ENCODE measurements at places on chromosomes 4 and X.

DNA sequence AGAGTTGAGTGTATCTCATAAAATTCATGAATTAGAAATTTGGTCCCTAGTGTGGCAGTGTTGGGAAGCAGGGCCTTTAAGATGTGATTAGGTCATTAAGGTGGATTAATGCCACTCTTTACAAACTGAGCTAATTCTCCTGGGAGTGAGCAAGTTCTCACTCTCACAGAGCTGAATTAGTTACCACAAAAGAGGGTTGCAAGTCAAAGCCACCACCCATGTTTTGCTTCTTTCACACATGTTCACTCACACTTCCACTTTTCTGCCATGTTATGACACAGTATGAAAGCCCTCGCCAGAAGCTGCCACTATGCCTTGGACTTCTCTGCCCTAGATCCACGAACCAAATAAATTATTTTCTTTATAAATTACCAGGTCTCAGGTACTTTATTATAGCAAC is 332.1 kb downstream of the ARAP2 start:
- no peak for DNase-seq

- no peak for DNase-seq
Measured at GRCh38 chr4:153771046-153771445, 11.2 kb upstream of the RNF175 start.

DNA sequence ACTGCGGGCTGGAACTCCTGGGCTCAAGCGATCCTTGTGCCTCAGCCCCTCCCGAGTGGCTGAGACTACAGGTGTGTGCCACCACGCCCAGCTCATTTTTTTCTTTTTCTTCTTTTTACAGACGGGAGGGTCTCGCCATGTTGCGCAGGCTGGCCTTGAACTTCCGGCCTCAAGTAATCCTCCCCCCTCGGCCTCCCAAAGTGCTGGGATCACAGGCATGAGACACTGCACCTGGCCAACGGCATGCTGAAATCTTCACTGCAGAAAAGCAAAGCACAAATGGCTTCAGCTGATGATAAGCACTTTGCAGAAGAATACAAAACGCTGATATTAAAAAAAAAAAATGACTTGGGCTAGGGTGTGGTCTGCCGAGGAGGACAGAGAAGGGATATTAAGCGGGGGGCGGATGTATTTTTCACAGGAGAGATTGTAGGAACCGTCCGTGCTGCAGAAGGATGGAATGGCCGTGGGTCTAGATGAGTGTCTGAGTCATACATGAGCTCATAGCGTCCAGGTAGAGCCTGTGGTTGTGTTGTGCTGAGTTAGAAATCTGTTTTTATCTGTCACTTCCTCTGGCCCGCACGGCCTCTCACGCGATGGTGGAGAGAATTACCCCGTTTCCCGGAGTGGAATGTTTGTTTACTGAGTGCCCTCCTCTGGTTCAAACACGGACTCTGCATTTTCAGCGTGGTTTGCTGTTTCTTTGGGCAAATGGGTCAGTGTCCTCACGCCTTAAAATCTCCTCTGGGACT is 8.5 kb upstream of the AKAP17A start:
- no peak for DNase-seq

DNA sequence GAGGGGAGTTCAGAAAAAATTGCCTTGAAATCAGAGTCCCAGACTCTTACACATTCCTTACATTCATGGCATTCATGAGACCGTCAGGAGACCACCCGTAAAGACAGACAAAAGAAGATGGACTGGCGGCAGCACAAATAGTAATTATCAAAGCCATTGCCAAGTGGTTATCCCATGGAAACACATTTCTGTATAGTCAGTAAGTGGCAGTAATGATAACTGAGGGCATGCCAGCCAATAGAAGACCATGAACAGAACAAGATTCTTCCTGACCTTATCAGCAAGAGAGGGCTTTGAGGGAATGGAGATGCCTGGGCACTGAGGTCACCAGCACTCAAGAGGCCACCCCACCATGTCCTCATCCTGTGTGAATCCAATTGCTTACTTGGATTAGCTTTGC is 121.7 kb upstream of the HCCS start:
- DNase-seq = peak; percentile 78

GRCh38 chr4:15489551-15489950 is 19.9 kb downstream of the CC2D2A start:
- no peak for DNase-seq

DNA sequence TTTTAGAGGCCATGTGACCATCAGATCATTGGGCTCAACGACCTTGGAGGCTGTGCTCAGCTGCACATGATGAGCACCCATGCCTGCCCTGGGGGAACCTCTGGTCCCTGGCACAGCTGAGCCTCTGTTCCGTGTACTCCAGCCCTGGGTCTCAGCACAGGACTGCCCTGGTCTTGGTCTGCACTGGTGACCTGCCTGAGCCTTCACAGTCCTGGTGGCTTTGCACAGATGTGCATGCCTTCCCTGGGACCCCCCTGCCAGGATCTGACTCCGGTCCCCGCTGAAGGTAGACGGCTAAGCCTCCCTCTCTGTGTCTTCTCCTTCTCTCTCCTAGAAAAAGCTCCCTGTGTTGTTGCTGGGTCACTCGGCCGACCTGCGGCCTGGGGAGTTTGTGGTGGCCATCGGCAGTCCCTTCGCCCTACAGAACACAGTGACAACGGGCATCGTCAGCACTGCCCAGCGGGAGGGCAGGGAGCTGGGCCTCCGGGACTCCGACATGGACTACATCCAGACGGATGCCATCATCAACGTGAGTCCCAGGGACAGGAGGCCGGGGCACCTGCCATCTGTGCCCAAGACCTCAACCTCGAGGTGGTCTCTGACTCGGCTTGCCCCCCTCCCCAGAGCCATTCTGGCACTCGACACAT is 21.6 kb downstream of the HTRA3 start:
- DNase-seq = no peak

DNA sequence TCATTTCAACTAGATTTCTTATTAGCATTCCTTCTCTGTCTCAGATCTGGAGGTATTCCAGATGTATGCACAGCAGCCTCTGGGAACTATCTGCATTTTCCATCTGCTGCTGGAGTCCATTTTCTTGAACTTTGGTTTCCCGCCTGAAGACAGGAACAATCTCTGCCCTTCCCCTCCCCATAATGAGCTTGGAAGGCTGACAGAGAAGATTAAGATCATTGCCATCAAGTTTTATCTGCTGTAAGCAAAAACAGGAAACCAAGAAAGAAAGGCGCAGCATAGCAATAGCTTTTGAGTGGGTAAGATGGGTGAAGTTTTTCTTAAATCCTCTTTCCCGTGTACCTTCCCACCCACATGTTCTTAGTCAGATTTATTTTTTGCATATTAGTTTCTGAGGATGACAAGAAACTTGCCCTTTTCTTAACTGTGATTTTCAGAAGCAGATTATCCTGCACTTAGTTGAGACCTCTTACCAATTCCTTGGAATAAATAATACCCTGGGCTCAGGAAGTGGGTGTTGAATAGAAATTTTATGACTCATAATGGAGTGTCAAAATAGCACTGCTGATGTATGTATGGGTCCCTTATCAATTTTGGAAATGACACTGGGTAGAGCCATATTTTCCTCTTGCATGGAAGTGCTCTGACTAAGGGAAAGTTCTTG is 78.3 kb downstream of the CT47B1 start:
- no peak for DNase-seq

DNA sequence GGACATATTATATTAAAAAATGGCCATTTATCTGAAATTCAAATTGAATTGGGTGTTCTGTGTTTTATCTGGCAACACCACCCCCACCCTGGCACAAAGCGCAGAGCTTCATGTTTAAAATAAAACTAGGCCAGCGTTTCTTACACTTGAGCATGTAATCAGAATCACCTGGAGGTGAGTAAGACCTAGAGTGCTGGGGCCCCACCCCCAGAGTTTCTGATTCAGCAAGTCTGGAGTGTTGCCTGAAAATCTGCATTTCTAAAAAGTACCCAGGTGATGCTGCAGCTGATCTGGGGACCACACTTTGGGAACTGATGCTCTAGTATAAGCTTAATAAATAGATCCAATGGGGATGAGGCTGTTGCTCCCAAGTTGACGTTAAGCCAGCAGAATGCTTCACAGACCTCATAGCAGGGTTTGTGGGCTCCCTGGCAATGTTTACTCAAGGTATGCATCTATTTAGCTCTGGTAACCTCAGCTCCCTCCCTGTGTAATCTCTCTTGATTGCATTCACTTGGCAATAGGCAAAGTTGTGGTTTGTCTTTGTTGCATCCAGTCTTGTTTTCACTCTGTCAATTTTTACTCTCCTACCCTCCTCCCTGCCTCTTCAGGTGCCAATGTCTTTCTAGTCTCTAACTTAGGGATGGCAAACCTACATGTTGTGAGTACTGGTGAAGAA is 99.8 kb upstream of the TEX13D start:
- DNase-seq = no peak

DNA sequence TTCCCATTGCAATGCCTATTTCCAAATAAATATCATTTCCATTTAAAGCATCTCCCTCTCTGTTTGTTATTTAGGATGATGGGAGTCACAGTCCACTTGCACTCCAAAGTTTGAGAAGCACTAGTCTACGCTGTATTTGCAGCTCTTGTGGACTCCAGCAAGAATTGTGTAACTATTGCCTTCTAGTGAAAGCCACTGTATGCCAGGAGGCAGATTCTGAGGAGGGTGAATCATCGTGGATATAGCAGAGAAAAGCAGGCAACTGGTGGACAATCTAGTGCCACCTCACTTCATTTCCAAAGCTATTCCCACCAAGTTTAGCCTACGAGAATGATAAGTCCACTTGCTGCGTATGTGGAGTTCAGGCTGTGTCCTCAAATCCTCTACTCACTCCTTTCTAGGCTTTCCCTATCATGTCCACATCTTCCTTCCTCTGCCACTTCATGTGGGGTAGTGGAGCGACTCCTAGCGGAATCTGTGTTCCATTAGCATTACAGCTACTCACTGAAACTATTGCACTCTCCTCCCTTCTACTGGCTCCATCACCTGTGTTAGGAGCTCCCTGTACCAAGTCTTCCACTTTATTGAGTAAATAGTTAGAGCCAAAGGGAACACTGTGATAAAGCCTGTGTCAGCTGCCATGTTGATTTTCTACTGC is 501.8 kb upstream of the GALNT7 start:
- DNase-seq = no peak

- DNase-seq = peak; percentile 84
Measured at GRCh38 chr4:81255524-81255923, 40.5 kb upstream of the PRKG2 start.

GRCh38 chr4:150379454-150379853 is 202.5 kb upstream of the MAB21L2 start:
- peak; percentile 35 for DNase-seq

- DNase-seq = peak; percentile 89
Measured at GRCh38 chrX:69362856-69363255, 141.3 kb upstream of the NALF2 start.

DNA sequence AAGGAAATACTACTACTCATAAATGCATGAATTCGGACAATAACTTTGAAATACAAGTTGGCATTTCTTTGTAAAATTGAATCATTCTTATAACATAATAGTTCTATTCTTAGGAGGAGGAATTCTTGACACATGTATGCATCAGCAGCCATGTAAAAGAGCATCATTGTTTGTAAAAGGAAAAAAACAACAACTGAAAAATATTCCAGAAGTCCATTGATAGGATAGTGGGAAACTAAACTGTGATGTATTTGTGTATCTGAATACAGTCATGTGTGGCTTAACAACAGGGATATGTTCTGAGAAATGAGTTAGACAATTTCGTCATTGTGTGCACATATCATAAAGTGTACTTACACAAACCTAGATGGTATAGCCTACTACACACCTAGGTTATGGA is 102.0 kb upstream of the SH3RF1 start:
- DNase-seq = no peak

- DNase-seq = peak; percentile 65
Measured at GRCh38 chr4:129095811-129096454, at the start of gene C4orf33. Gene C4orf33, plus strand, starts transcription at chr4:129096152. Its CDS starts 6,459 bp downstream, at chr4:129102611.

DNA sequence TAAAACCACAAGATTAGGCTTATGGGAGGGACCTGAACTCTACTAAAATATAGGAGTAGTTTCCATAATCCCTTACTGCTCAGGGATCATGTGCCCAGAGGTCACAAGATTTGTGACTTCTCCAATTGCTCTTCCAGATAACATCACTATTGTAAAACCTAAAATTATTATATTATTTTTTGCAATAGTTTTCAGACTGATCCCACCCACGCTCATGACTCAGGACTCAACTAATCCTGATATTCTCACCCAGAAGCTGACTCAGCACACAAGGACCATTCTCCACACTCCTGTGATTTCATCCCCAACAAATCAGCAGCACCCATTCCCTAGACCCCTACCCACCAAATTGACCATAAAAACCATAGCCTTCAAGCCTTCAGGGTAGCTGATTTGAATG is 24.0 kb upstream of the RPL34 start:
- DNase-seq = no peak

DNA sequence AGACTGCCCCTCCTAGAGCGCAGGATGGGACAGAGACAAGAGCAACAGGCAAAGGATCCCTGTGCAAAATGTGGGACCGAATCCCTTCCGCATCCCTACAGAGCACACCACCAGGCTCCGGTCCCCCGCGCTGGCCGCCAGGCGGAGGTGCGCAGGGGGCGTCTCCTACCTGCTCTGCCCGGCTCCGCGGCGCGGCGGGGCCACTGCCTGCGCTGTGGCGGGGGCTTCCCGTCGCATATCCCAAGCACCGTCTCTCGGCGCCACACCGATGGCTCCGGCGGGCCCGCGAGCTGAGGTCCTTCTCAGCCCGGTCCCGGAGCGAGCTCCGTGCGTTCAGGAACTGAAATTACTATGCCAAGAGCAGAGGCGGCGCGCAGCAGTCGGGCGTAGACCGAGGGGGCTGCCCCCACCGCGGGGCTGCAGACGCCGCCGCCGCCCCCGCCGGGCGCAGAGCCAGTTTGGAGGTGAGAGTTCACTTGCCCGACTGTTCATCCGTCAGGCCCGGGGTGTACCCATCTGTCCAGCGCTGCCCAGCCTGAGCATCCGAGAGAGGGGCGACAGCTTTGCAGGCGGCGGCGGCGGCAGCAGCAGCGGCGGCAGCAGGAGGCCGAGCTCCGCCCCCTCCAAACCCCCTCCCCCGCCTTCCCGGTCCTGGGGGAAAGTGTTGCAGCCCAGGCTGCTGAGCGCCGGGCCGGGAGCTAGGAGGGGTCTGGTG is at the start of gene GPRIN3:
TSS of gene GPRIN3 (minus strand) at position 355 of the 715 bp plus-strand sequence. CDS start 57,690 bp downstream, outside the sequence.
- DNase-seq = peak; percentile 18

DNA sequence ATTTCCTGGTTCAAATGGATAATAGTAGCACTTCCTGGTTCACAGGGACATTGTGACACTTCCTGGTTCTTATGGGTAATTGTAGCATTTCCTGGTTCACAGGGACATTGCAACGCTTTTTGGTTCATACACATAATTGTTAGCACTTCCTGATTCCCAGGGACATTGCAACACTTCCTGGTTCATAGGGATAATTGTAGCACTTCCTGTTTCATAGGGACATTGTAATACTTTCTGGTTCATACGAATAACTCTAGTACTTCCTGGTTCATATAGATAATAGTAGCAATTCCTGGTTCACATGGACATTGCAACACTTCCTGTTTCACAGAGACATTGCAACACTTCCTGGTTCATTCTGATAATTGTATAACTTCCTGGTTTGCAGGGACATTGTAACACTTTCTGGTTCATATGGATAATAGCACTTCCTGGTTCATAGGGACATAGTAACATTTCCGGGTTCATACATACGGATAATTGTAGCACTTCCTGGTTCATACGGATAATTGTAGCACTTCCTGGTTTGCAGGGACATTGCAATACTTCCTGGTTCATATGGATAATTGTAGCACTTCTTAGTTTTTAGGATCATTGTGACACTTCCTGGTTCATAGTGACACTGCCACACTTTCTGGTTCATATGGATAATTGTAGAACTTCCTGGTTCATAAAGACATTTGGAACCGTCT is 61.6 kb upstream of the CD99 start:
- DNase-seq = no peak
